Airway epithelial cell (primary cell): ENCODE measurements at places on chromosomes 13 and 19. TPM values are rescaled to one million over a fixed set of nuclear protein-coding genes. Genes with fewer than 3 reads are reported as not detected.

Gene C19orf67
- not detected in 2 replicates for total RNA-seq

Gene BRSK1
- total RNA-seq: 1.6 and 5.0 TPM in 2 replicates

Gene GPR4
- not detected in 2 replicates for total RNA-seq

Gene CALR3
- total RNA-seq: 0.78 and 2.0 TPM in 2 replicates

Gene NCR1
- not detected in 2 replicates for total RNA-seq
